Activated CD8-positive, alpha-beta T cell treated with anti-CD3 and anti-CD28 coated beads, Interleukin-2, amount 10 ng/mL, durations not matched to agents 7 days and 5 days (primary cell): ENCODE measurements at places on chromosomes 7 and 10.
A peak's percentile ranks its signal among the peaks of the same experiment; 100 is the strongest.

- DNase-seq, result no peak
Measured at GRCh38 chr7:27173511-27173955, 587 bp downstream of the HOXA10 start.

DNA sequence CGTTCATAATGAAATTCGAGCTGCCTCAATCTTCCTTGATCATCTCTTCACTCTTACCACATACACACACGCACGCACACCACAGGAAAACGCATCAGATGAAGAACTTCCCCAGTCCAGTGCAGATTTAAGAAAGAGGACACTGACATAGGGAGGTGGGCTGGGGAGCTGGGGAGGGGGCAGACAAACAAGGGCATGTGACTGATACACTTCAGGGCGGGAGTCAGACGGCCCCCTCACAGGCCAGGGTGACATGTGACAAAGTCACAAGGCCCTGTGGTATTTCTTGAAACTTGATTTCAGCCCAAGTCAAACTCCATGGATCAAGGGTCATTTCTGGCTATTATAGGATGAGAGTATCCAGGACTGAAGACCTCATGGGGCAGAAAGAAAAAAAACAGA, 82.6 kb downstream of the KCNMA1 start:
- DNase-seq, result peak; percentile 38

- DNase-seq, result no peak
Measured at GRCh38 chr7:155761162-155761561, 51.1 kb downstream of the SHH start.

DNA sequence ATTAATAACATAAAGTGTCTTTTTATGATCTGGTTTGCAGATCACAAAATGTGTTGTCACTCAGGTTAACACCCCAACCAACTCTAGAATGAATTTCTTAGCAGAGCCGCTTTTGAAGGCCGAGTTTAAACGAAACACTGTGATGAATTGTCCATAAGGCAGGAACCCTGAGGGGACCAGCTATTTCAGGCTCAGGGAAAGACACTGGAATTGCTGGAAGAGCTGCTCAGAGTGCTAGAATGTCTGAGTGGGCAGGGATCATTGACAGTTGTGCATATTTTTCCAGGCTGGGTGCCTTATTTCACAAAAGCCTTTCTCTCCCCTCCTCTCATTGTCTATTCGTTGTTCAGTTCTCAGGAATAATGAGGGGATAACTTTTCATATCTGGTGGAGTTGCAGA, 68.7 kb upstream of the PRKG1 start:
- no peak for DNase-seq

- no peak for DNase-seq
Measured at GRCh38 chr10:72309290-72310240, 35.8 kb downstream of the DDIT4 start.

DNA sequence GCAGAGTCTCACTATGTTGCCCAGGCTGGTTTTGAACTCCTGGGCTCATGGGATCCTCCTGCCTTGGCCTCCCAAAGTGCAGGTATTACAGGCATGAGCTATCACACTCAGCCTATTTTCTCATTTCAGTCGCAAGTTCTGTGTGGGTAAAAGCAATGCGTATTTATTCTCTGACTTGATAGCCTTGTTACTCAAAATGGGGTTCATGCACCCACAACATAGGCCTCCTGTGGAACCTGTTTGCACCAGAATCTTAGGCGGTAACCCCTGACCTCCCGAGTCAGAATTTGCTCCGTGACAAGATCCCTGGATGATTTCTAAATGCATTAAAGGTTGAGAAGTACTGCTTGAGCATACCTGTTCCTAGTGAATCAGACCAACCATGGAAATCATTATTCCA, 7.3 kb downstream of the IL2RA start:
- peak; percentile 20 for DNase-seq

GRCh38 chr7:47707583-47707982, 125.7 kb upstream of the TNS3 start:
- DNase-seq, result no peak

DNA sequence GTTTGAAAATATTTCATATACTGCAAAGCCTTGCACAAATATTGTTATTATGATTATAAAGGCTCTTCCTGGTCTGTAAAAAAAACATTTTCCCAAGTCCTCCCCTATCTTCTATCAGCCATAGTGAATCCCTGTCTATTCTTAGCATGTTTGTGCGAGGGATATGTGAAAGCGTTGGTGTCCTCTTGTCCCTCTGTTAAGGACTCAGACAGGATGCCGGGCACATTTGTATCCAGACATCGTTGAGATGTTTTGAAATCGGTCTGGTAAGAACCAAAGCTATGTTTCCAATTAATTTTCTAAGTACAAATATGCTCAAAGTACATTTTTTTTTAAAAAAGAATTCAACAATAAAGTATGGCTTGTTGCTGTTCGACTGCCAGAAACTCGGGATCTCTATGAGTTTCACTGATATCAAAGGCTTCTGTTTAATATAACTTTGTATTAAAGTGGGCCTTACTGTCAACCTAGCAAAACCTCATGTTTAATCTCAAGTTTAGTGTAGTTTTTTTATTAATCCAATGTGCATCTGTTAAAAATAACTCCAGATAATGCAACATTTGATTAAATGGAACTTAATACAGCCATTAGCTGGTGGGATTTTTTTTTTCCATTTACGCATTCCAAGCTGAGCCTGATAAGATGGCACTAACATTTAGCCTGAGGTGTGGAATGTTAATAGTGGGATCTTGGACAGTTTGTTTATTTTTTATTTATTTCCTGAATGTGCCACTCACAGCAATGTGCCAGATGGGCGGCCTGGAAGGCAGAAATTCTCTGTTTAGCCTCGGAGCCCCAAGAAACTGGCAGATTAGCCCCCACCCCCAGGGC, 754.3 kb downstream of the LRMDA start:
- no peak for DNase-seq

- no peak for DNase-seq
Measured at GRCh38 chr10:94002156-94002555, 8.4 kb downstream of the PLCE1 start.

DNA sequence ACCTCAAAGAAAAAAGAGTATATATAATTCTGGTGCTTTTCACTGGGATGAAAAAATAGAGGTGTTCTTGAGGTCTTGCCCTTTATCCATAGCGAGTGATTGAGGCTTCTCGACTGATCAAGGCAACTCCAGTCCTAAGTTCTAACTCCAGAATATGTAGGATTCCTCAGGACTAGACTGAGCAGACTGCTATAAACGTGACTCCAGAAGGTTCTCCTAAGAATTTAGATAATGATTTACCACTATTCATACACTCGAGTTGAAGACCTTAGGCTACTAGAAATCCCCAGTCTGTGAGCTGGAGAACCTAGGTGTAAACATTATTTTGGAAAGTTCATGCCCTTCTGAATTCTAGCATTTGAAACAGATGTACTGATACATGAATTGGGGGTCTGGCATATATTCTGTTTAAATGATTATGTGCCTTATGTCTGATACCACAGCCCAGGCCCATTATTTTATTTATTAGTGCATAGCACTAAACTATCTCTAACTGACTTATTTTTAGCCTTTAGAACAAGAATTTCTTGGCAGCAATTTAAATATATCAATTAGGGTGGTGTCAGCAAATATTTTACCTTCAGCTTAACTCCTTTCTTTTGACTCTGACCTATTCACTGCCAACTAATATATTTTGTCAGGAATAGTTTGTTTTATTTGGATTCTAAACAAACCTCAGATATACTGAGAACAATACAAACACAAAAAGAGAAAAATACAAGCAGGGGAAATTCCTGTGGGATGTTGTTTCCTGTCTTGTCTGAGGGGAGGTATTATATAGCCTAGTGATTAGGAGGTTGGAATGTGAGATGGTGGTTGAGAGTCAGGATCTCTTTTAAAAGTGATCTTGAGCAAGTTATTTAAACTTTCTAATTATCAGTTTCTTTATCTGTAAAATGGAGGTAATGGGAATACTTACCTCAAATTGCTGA, 75.8 kb downstream of the PODXL start:
- no peak for DNase-seq

DNA sequence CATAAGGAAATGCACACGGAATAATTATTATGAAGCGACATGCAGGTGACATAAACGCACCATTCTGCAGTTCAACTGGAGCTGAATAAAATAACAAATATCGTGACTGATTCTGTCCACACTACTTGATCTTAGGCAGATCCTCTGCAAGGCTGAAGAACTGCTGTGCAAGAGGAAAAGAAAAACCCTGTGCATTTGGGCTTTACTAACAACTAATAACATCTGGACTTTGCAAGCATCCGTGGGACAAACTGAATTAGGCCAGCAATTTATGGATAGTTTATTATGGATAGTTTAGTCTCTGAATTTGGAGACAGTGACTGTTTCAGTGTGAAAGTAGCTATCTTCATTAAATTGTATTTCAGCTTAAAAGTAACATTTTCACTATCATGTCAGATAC, 309.4 kb downstream of the SFMBT2 start:
- no peak for DNase-seq

DNA sequence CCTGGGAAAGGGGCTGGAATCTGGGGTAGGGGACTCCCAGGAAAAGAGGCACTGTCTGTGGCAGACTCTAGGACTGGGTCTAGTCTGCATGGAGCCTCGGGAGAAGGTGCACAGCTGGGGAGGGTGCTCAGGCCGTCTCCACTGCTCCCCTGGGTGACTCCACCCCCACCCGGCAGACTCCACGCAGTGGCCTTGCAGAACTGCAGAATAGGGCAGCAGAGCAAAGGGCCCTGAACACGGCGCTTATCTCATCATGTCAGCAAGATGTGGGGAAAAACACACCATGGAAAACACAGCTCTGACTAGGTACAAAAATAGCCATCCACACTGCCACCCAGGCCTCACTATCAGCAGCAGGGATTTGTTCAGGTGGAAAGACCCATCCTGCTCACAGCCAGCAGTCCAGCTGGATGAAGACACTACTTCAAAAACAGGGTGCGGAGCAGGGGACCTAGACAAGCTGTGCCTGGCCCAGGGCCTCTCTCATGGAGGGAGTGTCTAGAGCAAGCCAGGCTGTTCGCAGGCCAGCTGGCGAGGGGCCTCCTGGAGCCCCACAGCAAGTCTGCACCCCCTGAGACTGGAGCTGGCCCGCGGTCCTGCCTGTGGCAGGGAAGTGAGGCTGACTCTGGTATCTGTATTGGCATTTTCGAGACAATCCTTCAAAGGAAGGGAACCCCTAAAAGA, 11.7 kb downstream of the MAT1A start:
- DNase-seq, result peak; percentile 15

GRCh38 chr10:131206111-131206995, 105.2 kb downstream of the TCERG1L start:
- no peak for DNase-seq

- no peak for DNase-seq
Measured at GRCh38 chr10:33347211-33347610, 12.7 kb upstream of the NRP1 start.

- DNase-seq, result peak; percentile 35
Measured at GRCh38 chr7:21939136-21939857, 6.4 kb downstream of the CDCA7L start.

GRCh38 chr10:73872190-73872710, 2.1 kb downstream of the CAMK2G start:
- no peak for DNase-seq

GRCh38 chr7:107622894-107623293, 37.7 kb upstream of the SLC26A4 start:
- DNase-seq, result no peak

DNA sequence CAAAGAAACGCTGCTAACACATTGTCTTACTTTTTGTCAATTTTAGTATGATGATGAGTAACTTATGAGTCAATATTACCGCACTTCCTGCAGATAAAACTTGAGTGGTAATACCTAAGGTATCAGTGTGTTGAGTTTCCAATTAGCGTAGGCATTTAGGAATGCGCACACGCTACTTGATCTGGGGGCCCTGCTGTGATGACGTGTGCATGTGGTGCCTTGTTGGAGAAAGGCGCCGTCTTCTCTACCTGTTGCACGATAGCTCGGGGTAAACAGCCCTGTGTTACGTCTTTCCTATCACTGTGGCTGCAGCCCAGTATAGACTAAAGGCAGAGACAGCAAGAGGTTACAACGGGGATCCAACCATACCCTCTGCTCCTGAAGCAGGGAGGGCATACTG, 476.8 kb upstream of the ADARB2 start:
- no peak for DNase-seq

DNA sequence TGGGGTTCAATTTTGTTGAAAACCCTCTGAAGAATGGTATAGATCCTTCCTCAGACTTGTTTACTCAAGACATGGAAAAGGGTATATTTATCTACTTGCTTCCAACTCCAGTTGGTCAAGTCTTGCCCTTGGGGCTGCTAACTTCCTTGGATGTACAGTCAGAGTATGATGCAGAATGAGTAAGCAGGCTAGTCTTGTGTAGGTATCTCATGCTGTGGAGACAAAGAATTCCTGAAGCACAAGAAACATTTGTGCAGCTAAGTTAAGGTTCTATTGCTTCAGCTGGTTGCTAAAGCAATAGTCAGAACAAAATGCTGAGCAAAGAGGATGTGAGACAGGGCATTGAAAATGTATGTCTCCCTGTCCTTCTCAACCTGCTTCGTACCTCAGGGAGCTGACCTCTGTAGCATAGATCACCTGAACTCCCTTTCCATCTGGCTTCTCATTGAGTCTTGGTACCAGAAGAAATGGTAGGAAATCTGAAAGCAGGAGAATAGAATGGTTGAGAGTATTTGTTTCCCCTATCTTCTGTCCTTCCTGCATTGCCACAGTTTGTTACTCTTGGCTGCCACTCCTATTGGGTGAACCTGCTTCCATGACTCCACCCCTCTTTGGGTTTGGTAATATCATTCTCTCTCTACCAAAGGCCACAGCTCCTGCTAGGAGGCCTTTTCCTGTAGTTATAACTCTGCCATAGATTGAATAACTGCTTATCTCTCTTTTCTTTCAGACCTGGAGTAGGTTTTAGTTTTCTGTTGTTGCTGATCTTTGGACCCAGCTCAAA, 346.0 kb downstream of the PHF14 start:
- no peak for DNase-seq

- peak; percentile 48 for DNase-seq
Measured at GRCh38 chr7:43647673-43648472, 65.0 kb downstream of the STK17A start.

- no peak for DNase-seq
Measured at GRCh38 chr7:130254555-130254954, 12.1 kb upstream of the CPA2 start.

GRCh38 chr7:86592185-86592584, 51.5 kb upstream of the GRM3 start:
- no peak for DNase-seq

DNA sequence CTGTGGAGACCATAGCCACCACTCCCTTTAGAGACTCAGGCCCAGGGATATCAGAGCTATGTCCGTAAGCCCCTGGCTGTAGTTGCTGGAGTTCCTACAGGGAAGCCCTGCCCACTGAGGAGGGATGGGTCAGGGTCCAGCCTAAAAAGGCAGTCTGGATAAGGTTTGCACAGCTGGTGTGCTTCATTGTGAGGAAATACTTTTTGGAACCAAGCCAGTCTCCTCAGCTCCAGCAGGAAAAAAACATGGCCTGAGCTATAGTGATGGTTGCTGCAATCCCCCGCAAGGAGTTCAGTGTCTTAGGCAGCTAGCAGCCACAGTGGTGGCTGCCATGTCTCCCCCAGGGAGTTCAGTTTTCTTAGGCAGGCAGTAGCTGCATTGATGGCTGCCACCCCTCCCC, 52.6 kb upstream of the CYP2C8 start:
- DNase-seq, result no peak
